Activated CD4-positive, CD25-positive, alpha-beta regulatory T cell treated with anti-CD3 and anti-CD28 coated beads, Interleukin-2, amount 50 U/mL, for 16 hours (primary cell): ENCODE measurements at places on chromosomes 12 and 14.
A peak's percentile ranks its signal among the peaks of the same experiment; 100 is the strongest.

GRCh38 chr14:27863166-27863565 is 903.4 kb upstream of the FOXG1 start:
- DNase-seq = no peak

DNA sequence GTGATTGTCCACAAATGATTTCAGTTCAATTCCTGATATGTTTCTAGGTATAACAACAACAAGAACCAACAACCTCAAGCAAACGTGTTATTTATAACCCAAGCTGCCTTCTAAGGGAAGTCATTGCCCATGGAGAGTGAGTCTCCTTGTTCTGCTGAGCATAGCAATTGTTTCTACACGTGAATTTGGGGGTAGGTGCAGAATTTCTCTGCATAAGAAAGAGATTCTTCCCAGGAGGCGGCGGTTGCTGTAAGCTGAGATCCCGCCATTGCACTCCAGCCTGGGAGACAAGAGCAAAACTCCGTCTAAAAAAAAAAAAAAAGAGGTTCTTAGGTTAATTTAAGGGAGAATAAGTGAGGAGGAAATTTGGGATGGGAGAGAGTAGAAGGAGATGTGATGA is 226.5 kb upstream of the PELI2 start:
- no peak for DNase-seq

GRCh38 chr14:70005281-70005805 is 126.1 kb downstream of the SMOC1 start:
- DNase-seq = no peak

DNA sequence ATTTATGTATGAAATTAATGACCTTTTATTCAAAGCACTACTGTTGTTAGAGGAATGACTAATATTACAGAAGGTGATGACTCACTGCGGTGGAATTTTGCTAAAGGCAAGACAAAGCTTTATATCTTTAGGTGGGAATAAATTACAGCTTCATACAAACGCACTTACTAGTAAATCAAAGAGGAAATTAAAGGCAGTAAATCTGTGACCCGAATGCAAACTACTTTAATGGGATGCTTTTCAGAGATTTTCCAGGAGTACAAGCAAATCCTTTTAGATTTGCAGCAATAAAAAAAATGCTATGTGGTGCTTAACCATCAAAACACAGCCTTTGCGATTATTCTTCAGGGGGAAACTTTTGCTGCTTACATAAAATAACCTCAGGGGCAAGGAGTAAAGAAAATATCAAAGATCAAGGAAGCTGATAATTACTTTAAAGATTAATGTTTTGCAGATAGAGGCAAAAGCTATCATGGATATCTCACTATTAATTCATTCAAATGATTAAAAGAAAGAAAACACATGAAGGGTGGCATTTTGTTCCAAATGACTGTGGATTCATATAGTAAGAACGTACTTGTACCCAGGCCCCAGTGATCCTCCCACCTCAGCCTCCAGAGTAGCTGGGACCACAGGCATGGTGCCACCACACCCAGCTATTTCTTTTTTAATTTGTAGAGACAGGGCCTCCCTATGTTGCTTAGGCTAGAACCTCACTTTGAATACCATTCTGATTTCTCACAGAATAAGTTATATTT is 98.9 kb downstream of the DENND5B start:
- DNase-seq = no peak

- DNase-seq = peak; percentile 9
These were observed 74.3 kb upstream of the ARID2 start for GRCh38 chr12:45655186-45655585.

DNA sequence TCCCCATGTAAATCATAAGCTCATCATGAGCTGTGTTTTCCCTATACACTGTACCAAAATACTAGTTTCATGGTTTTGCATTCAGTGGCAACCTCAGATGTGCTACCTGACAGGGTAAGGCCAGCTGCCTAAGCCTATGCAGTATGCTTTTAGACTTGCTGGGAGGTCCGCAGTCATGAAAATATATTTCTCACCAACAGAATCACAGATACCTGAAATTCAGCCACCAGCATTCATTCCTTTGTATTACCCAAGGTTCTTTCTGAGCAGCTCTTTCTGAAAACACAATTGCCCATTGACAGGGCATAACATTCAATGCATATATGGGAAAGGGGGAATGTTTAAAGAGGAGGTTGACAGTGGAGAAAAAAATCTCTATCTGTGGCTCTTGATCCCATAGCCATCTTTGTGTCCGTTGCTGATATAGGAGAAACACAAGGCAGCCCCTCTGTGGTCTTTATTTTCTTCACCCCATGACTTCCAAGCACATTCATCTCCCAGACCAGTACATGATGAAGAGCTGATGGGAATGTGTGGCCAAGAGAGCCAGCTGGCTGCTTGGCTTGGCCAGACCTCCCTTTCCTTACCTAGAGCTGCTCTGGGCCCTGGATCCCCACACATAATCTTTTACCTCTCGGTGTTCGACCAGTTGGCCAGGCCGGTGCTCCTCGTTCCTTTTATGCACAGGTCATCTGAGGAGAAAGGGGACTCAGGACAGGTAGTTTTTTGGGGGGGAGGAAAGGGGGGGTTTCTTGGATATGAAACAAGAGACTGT is 162.9 kb downstream of the KCNA5 start:
- no peak for DNase-seq

DNA sequence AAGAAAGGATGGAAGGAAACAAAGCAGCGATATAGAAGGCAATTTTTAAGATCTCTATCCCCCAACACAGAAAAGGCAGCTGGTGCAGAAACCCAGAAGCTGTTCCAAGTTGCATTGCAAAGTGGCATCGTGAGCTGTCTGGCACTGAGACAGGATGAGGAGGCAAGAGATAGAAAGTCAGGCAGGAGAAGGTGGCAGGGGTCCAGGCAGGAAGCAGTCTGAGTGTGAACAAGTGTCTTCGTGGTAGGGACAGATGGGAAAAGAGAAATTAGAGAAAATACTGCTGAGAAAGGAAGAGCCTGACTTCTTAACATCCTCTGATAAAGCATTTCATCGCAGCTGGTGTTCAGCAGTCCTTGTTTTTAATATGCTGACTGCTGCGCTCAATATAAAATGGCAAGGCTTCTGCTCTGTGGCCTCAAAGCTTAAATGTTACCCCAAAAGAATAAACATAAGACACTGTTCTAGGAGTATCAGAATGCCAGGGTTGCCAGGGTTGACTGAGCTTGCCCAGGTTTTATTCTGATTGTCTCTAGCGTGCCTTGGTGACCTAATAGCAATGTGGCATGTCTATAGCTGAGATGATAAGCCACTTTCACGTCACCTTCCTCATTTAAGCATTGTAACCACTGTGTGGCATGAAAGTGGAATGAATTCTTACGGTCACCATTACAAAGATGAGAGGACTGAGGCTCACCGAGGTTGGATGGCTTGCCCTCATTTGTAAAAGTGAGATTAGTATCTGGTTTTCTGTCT is 397.6 kb downstream of the NUAK1 start:
- no peak for DNase-seq

DNA sequence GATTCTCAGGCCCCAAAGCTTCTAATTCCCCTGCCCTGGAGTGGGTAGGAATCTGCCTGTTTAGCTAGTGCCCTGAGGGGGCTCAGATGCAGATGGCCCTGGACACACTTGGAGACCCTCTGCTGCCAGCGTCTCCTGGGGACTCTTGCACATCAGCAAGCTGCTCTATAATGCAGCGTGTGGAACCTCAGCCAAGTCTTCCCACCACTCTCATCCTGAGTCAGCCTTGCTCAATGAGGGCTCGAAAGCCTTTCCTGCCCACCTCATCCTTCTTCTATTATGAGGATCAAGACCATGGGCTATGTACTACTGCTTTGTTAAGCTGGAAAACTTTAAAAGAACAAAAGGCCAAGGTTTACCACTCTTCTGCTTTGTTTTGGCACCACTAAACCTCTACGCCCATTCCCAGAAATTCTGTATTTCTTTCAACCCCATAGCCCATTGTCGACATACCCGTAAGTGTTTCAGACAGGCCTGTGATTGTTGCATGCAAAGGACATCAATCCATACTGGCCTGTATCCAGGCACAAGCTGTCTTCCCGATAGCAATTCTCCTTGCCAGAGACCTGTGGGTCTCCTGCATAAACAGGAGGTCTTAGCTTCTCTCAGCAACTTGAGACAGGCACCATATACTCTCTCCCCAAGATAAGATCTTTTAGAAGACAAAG is 246.9 kb downstream of the DPF3 start:
- no peak for DNase-seq
